ENCODE measurements at places on chromosomes 4 and X. TPM values are rescaled to one million over a fixed set of nuclear protein-coding genes. Genes with fewer than 3 reads are reported as not detected.

DNA sequence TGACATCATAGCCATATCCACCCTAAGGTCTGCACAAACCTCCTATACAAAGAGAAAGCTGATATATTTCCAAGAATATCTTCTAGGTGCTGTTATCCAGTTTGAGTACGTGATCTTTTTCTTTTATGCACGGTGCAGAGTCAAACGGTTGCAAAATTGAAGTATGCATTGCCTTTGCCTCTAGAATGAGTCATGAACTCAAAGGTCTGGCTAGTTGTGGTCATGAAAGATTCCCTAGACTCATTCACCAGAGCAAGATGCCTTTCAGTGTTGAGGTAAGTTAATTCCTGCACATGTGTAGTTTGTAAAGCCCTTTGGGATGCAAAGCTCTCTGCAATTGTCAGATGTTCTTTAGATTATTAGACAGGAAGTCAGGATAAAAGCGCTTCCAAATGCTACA lies 704.4 kb downstream of the PCDH19 start:
- DNase-seq = no peak
- H3K27me3 ChIP-seq = no peaks in the 10 kb centered on the region
- no peaks in the 10 kb centered on the region for H3K36me3 ChIP-seq
- H3K4me3 ChIP-seq = no peak overlapping the region
- no peaks in the 10 kb centered on the region for H3K4me1 ChIP-seq
- H3K27ac ChIP-seq = no peak overlapping the region

- no peaks in the 10 kb centered on the region for H3K4me1 ChIP-seq
- peak; percentile 27 for DNase-seq
- no peak overlapping the region for H3K4me3 ChIP-seq
- H3K27me3 ChIP-seq = no peaks in the 10 kb centered on the region
Observed at GRCh38 chr4:156659570-156659969, 312.0 kb downstream of the PDGFC start.

DNA sequence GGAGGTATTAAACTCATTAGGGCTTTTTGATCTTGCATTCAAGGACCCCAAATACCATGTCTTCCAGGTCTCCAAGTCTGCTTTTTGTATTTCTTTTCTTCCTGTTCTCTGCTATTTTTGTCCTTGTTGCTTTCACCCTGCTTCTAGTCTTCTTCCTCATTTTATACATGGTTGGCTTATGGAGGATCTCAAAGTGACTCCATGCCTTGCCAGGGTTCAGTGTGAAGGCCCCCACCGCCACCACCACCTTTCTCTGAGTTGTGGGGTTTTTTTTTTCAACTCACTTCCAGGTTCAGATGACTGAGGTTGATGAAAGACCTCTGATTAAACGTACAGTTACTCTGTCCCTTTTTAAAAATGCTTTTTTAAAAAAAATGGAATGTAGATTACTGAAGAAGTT lies 96.3 kb downstream of the MAML3 start:
- no peak for DNase-seq
- no peaks in the 10 kb centered on the region for H3K36me3 ChIP-seq
- H3K4me1 ChIP-seq = peaks cover 16% of the 10 kb centered on the region
- no peak overlapping the region for H3K27ac ChIP-seq
- H3K27me3 ChIP-seq = no peaks in the 10 kb centered on the region

DNA sequence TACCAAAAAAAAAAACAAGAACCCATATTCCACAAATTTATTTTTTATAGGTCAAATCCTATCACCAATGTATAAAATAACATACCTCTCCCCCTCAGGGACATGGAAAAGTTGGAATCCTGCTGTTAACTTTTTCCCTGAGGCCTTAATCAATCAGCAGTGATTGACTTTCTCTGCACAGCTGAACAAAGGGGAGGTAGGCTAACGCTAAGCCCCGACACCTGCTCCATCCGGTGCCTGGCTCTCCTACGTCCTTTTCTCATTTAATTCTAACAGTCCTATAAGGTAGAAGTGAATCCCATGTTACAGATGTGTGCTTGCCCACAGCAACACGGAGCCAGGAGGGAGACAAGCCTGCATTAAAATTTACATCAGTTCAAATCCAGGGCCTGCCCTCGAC lies 2.8 kb downstream of the CENPU start:
- no peak overlapping the region for H3K4me3 ChIP-seq
- no peak for DNase-seq
- no peaks in the 10 kb centered on the region for H3K36me3 ChIP-seq
- no peaks in the 10 kb centered on the region for H3K27me3 ChIP-seq

The NALF2 gene
- total RNA-seq = 26.1 TPM

DNA sequence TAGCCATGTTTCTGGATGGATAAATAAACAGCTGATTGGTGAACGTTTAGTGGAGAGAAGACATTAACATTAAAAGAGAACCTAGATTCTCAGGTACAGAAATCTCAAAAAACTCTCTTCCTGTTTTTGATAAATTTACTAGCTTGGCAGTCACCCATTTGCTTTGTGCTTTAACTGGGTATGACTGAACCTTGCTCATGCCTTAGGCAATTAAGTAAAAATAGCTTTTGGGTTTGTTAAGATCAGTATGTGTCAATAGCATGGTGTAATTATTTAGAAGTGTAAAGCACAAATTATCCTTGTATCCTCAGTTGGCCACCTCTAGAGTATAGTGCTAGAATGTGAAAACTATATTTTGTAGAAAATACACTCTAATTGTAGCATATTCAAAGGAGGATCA lies 200.0 kb downstream of the CFAP299 start:
- DNase-seq = no peak
- H3K4me1 ChIP-seq = no peaks in the 10 kb centered on the region
- H3K36me3 ChIP-seq = no peaks in the 10 kb centered on the region
- no peaks in the 10 kb centered on the region for H3K27me3 ChIP-seq
- H3K4me3 ChIP-seq = no peak overlapping the region

- peaks cover 8% of the 10 kb centered on the region for H3K4me1 ChIP-seq
- no peak overlapping the region for H3K27ac ChIP-seq
- no peak for DNase-seq
- no peaks in the 10 kb centered on the region for H3K27me3 ChIP-seq
- H3K36me3 ChIP-seq = no peaks in the 10 kb centered on the region
Observed at GRCh38 chr4:48197643-48198237, 63.7 kb upstream of the TXK start.

All from thyroid gland (tissue), 4 donors.